RWPE2 (cell line): ENCODE measurements at places on chromosomes 2 and 18.

DNA sequence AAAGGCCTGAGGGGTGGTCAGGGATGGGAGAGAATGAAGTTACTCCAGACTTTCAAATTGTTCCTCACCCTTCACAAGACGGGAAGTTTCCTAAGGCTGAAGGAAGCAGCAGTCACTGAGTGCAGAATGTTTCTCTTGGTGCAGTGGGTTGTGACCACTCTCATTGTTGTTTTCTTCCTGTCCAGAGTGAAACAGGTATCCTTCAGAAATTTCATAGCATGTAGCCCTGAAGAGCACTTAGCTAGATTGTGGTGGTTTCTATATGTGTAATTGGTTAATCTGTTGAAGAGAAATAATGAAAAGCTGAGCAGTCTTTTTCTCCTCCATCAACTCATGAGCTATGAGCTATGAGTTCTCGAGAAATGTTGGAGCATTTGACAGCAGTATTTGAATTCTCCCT lies 96.8 kb downstream of the GPD2 start:
- DNase-seq: no peak

- no peak for DNase-seq
These were observed 83.7 kb upstream of the ZNF516 start for GRCh38 chr18:76578571-76579300.

GRCh38 chr2:22854588-22854987 lies 530.4 kb upstream of the KLHL29 start:
- DNase-seq: no peak

GRCh38 chr2:85920810-85921545 lies 32.2 kb upstream of the ST3GAL5 start:
- DNase-seq: no peak

DNA sequence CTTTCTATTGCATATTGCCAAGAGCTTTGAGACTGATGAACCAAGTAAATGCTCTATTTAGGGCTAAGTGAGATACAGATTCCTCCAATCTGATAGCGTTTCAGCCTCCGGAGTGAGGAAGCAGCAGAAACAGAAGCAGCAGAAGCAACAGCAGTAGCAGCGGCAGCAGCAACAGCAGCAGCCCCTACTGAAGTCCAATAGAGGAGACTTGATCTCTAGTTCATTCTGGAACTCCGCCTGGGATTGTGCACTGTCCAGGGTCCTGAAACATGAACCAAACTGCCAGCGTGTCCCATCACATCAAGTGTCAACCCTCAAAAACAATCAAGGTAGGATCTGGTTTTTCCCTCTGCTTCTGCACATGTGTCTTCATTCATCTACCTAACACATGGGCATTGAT lies at the start of gene DPP10:
Gene DPP10, plus strand, starts transcription at position 132 of the 400 bp plus-strand sequence.
- no peak for DNase-seq

- no peak for DNase-seq
These were observed 485.2 kb upstream of the REG3G start for GRCh38 chr2:78540255-78540654.

GRCh38 chr2:181309586-181309985 lies 147.6 kb upstream of the ITGA4 start:
- DNase-seq: no peak

- no peak for DNase-seq
These were observed 127.3 kb upstream of the LGALSL start for GRCh38 chr2:64326578-64327050.

GRCh38 chr18:67219821-67220220 lies 296.7 kb downstream of the DSEL start:
- DNase-seq: no peak

DNA sequence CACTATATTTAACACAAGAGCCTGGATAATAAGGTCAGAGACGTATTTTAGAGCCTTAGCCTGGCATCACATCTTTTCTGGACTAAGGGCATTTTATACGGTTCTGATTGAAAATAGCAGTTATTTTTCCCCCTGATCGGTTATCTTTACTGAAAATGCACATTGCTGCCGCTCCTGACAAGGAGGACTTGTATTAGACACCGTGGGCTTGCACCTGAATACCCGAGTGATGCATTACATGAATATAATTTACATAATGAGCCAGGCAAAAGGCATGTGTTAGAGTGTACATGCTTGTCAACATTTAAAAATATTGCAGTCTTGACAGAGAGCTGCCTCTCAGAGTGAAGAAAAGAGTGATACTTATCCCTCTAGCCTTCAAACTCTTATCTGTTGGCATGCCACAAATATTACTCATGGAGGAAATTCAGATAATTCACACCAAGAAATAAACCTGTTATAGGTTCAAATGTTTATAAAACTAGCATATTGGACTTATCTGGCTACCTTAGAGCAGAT lies 470.5 kb upstream of the ETAA1 start:
- DNase-seq: no peak

GRCh38 chr2:141911485-141912066 lies 219.2 kb downstream of the LRP1B start:
- DNase-seq: no peak

- no peak for DNase-seq
These were observed 61.0 kb downstream of the MAP3K20 start for GRCh38 chr2:173136599-173136998.

DNA sequence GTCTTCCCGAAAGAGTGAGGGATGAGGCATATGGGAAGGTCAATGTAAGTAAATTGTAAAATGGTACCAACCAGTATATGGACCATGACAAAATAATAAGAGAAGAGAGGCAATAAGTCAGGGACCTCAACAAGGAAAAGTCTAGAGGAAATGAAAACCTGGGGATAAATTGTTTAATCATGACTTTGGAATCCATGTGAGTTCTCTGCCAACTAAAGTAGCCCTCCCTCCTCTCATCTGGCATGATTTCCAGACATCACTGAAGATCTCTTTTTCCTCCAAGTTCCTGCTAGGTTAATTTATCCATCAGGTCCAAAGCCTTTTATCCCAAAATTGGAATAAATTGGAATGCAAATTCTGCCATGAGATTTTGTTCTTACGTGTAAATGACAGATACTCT lies 417.9 kb downstream of the NRXN1 start:
- DNase-seq: no peak

DNA sequence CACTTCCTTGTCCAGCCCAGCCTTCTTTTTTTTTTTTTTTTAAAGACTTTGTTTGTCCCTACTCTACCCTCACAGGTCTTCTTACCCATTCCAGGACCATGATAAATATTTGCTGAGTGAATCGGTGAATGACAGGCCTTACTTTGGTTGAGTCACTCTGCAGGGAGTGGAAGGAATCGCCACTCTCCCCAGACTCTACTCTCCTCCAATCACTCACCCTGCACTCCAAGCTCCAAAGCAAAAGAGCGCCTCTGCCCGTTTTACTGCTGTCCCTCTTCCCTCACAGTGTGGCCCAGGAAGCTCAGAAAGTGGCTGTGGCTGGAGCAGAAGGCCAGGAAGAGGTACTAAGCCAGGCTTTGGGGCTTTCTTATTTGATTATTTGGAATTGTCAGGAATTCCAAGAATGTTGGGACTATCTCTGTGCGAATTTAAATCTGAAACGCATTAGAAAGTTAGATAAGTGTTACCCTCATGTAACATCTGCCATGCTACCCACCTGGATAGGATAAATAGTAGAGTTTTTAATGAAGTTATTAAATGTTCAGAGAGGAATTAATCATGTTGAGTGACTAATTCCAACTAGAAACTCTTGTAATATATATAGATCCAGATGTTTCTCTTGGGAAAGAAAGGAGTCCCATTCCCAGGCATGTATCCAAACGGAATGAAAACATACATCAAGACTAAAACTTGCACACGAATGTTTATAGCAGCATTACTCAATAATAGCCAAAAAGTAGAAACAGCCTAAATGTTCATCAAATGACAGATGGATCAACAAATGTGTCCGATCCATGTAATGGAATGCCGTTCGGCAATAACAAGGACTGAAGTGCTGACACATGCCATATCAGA lies 43.0 kb upstream of the CHMP1B start:
- no peak for DNase-seq

- DNase-seq: peak; percentile 15
These were observed 209.5 kb upstream of the HAAO start for GRCh38 chr2:43001787-43002468.

GRCh38 chr2:188238386-188238785 lies 53.3 kb upstream of the GULP1 start:
- no peak for DNase-seq

GRCh38 chr2:203030991-203031390 lies 16.3 kb downstream of the NBEAL1 start:
- DNase-seq: no peak

GRCh38 chr18:26702086-26702485 lies 153.7 kb upstream of the KCTD1 start:
- DNase-seq: no peak

- no peak for DNase-seq
These were observed 36.6 kb downstream of the EHBP1 start for GRCh38 chr2:62741954-62742722.

DNA sequence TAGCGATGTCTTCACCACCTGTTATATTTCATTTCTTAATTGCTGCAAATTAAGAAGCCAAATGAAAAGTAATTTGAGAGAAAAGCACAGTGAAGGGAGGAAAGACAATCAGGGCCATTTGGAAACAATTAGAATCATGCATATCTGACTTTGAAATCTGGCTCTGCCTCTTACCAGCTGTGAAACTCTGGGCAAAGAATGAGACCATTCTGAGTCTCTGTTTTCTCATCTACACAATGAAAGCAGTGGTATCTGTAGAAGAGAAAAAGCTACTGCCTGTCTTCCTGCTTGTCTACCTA lies 334.5 kb upstream of the CYRIA start:
- DNase-seq: no peak

DNA sequence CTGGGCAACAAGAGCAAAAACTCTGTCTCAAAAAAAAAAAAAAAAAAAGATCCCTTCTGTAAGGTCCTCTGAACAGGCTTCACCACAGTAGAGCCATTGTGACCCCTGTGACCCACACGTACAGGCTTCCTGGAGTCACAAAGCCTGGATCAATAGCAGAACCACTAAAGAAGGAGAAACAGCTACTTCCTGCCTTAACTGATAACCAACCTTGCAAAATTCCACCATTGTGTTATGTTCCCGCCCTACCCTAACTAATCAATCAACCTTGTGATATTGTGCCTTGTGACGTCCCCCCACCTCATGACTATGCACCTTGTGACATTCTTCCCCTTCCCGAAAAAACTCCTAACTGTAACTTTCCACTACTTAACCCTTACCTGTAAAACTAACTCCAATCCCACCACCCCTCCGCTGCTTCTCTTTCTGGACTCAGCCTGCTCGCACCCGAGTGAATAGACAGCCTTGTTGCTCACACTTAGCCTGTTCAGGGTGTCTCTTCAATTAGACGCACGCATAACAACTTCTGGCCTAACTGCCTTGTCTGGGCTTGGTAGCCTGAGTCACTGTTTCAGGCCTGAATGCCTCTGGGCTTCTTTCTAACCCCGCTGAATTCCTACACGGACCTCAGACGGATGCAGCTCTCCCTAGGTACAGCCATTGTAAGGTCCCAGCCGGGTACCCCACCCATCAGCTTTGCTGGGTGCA lies 13.9 kb downstream of the SCYGR8 start:
- DNase-seq: no peak

- DNase-seq: no peak
These were observed 236.5 kb downstream of the ZNF804A start for GRCh38 chr2:184834699-184835397.

GRCh38 chr18:57077005-57077765 lies 69.7 kb upstream of the BOD1L2 start:
- DNase-seq: no peak

GRCh38 chr2:212626371-212626918 lies 87.8 kb upstream of the ERBB4 start:
- no peak for DNase-seq

- DNase-seq: no peak
These were observed 90.2 kb downstream of the NCK2 start for GRCh38 chr2:105834931-105835330.

GRCh38 chr18:65422544-65423136 lies 328.2 kb upstream of the CDH7 start:
- no peak for DNase-seq

DNA sequence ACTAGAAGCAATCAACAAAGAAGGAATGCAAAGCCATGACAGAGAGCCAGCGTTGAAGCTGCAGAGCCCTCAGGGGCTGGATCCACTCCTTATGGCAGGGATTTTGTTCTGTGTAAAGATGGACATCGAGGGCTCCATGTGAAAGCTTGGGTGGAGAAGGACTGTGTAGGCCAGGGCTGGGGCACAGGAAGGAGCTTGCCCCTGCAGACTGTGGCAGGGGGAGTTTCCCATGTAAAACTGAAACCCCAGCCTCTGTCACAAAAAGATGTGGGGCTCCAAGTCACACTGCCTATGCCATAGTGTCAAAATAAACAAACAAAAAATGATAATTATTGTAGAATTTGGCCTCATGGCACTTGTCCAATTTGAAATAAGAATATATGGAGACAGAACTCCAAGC lies 408.7 kb upstream of the HS6ST1 start:
- DNase-seq: no peak
